Osteocyte (in vitro differentiated cells): ENCODE measurements at places on chromosomes 1 and 21.

- H3K4me3 ChIP-seq, result no peak overlapping the region
- peaks cover 10% of the 10 kb centered on the region for H3K36me3 ChIP-seq
- no peak for DNase-seq
- H3K27me3 ChIP-seq, result no peaks in the 10 kb centered on the region
- no peak overlapping the region for H3K27ac ChIP-seq
These were observed 525.6 kb downstream of the PTBP2 start for GRCh38 chr1:97247196-97247595.

DNA sequence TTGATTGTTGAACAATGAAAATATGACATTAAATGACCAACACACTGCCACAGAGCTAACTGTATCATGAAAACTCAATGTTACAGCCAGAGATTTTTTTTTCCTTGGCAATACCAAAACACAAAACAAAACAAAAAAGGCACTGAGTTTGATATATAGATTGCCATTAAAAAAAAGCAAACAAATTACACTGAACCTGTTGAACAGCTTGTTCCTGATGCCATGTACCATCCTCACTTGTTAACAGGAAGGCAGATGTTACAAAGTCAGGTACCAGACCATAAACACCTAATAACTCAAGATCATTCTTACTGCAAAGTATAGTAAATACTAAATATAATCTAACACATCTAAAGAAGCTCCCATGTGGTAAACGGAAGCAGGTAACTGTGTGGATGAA, 75.2 kb downstream of the ZNF644 start:
- H3K4me3 ChIP-seq, result no peak overlapping the region
- no peak overlapping the region for H3K27ac ChIP-seq
- no peaks in the 10 kb centered on the region for H3K4me1 ChIP-seq
- no peak for DNase-seq

DNA sequence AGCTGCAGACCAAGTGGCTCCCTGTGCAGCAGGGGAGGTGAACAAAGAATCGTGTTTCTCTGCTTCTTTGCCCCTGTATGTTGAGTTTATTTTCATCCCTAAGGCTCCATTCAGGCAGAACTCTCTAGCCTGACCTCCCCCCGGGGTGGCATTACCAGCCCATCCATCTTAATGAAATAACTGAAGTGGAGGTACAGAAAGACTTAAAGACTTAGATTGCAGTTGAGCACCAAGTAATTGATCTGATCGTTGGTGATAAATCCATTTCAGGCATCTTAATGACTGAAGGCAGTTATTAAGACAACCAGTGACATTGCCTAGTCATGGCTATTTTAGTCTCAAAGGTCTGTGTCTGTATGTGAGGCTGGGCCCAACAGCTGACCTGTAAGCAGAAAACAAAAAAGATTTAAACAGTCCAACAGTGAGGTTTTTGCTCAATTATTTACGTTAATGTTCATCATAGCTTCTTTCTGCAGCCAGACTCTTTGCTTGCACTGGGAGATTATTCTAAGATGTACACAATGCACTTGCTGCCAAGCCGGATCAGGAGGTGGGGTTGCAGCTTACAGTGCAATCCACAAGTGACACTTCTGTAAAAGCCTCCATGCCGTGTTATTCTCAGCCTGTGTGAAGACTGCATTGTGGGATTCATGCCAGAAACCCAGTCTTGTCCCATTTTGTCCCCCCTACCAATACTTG, 363.0 kb upstream of the DUSP10 start:
- H3K4me3 ChIP-seq, result no peak overlapping the region
- no peak for DNase-seq
- H3K4me1 ChIP-seq, result no peaks in the 10 kb centered on the region
- H3K36me3 ChIP-seq, result no peaks in the 10 kb centered on the region
- H3K27ac ChIP-seq, result no peak overlapping the region

- peaks cover 52% of the 10 kb centered on the region for H3K36me3 ChIP-seq
- H3K27me3 ChIP-seq, result no peaks in the 10 kb centered on the region
- H3K4me1 ChIP-seq, result peaks cover 44% of the 10 kb centered on the region
- peak; percentile 92 for DNase-seq
- H3K4me3 ChIP-seq, result peak within 1 kb of the TSS; percentile 87
- peak within 1 kb of the TSS; percentile 92 for H3K27ac ChIP-seq
These were observed at the start of gene ZBTB37 for GRCh38 chr1:173868266-173869020. TSS of gene ZBTB37 (plus strand) at chr1:173868380. CDS start at chr1:173870226, 1,846 bp downstream.

GRCh38 chr1:204338997-204339396, 20.7 kb downstream of the PLEKHA6 start:
- no peak overlapping the region for H3K27ac ChIP-seq

- H3K36me3 ChIP-seq, result no peaks in the 10 kb centered on the region
- peaks cover 15% of the 10 kb centered on the region for H3K4me1 ChIP-seq
- H3K27ac ChIP-seq, result no peak overlapping the region
- peaks cover 6% of the 10 kb centered on the region for H3K27me3 ChIP-seq
These were observed 28.0 kb downstream of the TMEM51 start for GRCh38 chr1:15181564-15181963.

GRCh38 chr1:168717906-168718891, 10.8 kb downstream of the DPT start:
- peaks cover 10% of the 10 kb centered on the region for H3K27me3 ChIP-seq
- no peak overlapping the region for H3K4me3 ChIP-seq
- no peak for DNase-seq
- H3K36me3 ChIP-seq, result no peaks in the 10 kb centered on the region
- H3K27ac ChIP-seq, result no peak overlapping the region
- H3K4me1 ChIP-seq, result no peaks in the 10 kb centered on the region

- no peaks in the 10 kb centered on the region for H3K4me1 ChIP-seq
- DNase-seq, result peak; percentile 78
- no peaks in the 10 kb centered on the region for H3K36me3 ChIP-seq
- no peak overlapping the region for H3K4me3 ChIP-seq
- H3K27me3 ChIP-seq, result peaks cover 3% of the 10 kb centered on the region
- H3K27ac ChIP-seq, result no peak overlapping the region
These were observed 622.8 kb downstream of the PTPRU start for GRCh38 chr1:29859126-29859525.

DNA sequence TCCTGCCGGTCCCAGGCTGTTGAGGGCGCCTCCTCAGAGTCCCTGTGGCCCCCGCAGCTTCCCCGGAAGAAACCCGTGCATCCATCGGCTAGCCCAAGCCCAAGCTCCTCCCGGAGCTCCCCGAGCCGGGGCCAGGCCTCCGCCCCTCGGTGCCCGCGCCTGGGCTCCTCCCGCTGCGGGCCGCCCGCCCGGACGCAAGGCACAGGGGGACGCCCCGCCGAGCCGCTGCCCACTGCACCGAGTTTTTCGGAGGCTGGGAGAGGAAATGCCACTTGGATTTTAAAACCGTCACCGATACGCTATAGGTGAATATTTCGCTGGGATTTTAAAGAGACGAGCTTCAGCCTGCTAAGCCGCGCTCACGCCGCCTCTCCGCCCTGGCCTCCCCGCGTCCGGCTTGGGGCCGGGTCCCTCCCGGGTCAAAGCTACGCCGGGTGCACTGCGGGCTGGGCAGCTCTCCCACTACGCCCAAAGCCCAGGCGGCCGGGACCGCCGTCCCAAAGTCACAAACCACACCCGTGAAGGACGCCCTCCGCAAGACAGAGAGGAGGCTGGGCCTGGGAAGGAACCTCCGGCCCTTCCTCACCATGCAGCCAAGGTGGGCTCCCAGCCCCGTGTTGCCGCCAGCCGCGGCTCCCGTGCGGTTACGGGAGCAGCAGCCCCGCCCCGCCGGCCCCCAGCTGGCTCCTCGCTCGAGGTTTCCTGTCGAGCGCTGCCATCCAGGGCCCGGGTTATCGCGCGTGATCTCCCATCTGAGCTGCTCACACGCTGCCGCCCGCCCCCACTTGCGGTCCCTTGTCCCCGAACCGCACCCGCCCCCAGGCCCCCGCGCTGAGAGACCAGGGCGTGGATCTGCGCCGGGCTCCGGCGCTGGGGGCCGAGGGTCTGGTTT, 63.2 kb downstream of the CD247 start:
- H3K27ac ChIP-seq, result peak overlapping the region; percentile 18
- peak overlapping the region; percentile 72 for H3K4me3 ChIP-seq
- peaks cover 19% of the 10 kb centered on the region for H3K27me3 ChIP-seq
- no peaks in the 10 kb centered on the region for H3K36me3 ChIP-seq

- H3K4me1 ChIP-seq, result peaks cover 7% of the 10 kb centered on the region
- peaks cover 7% of the 10 kb centered on the region for H3K36me3 ChIP-seq
- H3K4me3 ChIP-seq, result peak overlapping the region; percentile 58
- no peak for DNase-seq
These were observed 80.2 kb downstream of the RABGAP1L start for GRCh38 chr1:174239541-174239940.

- H3K4me3 ChIP-seq, result no peak overlapping the region
- no peak overlapping the region for H3K27ac ChIP-seq
- H3K4me1 ChIP-seq, result peaks cover 7% of the 10 kb centered on the region
- no peak for DNase-seq
These were observed 5.9 kb upstream of the VPS45 start for GRCh38 chr1:150061632-150062101.

DNA sequence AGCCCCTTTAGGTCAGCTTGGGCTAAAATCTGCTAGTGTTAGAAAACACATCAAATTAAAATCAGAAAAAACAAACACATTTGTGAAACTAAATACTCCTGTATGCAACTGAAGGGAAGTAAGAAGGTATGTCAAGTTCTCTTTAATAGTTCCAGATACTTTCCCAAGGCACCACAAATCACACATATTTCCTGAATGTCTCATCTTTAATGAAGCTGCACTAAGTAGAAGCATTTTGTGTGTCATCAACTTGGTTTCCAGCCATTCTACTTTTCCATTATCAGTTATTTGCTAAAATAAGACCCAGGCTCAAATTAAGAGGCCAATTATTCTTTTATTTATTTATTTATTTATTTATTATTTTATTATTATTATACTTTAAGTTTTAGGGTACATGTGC, 34.7 kb downstream of the CRB1 start:
- no peak overlapping the region for H3K27ac ChIP-seq
- H3K4me3 ChIP-seq, result no peak overlapping the region

GRCh38 chr21:14766241-14766640, 220.1 kb upstream of the SAMSN1 start:
- H3K27ac ChIP-seq, result no peak overlapping the region
- H3K36me3 ChIP-seq, result no peaks in the 10 kb centered on the region
- no peak overlapping the region for H3K4me3 ChIP-seq
- DNase-seq, result no peak
- H3K4me1 ChIP-seq, result no peaks in the 10 kb centered on the region
- H3K27me3 ChIP-seq, result no peaks in the 10 kb centered on the region

- H3K36me3 ChIP-seq, result peaks cover 41% of the 10 kb centered on the region
- H3K27me3 ChIP-seq, result no peaks in the 10 kb centered on the region
- peak overlapping the region; percentile 57 for H3K27ac ChIP-seq
- H3K4me3 ChIP-seq, result no peak overlapping the region
- H3K4me1 ChIP-seq, result peaks cover 19% of the 10 kb centered on the region
- DNase-seq, result no peak
These were observed 6.1 kb downstream of the NPPA start for GRCh38 chr1:11841245-11842153.

- no peak overlapping the region for H3K27ac ChIP-seq
- peaks cover 33% of the 10 kb centered on the region for H3K4me1 ChIP-seq
- H3K4me3 ChIP-seq, result no peak overlapping the region
- DNase-seq, result no peak
- H3K36me3 ChIP-seq, result peaks cover 6% of the 10 kb centered on the region
These were observed 17.7 kb downstream of the GNB1 start for GRCh38 chr1:1873186-1873585.

DNA sequence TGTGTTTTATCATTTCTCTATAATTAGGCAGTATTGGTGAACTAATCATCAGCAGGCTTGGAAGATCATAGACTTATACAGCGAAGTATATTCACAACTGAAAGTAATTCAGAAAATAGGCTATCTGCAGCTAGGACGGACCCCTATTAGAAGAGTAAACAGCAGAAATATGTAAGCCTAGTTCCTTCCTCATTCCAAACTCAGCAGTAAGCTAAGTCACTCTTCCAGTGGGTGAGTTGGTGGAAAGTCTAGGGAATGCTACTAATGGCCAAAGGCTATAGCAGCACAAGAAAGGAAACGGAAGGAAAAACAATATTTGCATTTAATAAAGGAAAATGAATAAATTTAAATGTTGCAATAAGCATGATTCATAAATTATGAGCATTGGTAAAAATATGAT, 918.1 kb upstream of the TMPRSS15 start:
- H3K4me1 ChIP-seq, result peaks cover 48% of the 10 kb centered on the region
- H3K27ac ChIP-seq, result peak overlapping the region; percentile 56
- peaks cover 3% of the 10 kb centered on the region for H3K36me3 ChIP-seq
- DNase-seq, result no peak
- H3K4me3 ChIP-seq, result no peak overlapping the region

DNA sequence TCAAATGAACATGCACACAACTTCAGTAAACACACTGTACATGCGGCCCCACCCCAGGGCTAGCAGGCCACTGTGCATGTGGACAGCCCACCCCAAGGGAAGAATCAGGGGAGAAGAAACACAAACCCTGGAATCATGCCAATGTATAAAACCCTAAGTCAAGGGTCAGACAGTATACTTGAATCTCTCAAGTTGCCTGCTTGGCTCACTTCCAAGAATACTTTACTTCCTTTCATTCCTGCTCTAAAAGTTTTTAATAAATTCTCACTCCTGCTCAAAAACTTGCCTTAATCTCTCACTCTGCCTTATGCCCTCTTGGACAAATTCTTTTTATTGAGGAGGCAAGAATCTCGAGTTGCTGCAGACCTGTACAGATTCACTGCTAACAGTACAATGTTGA, 231.2 kb upstream of the CACYBP start:
- peaks cover 1% of the 10 kb centered on the region for H3K4me1 ChIP-seq
- no peak for DNase-seq
- H3K36me3 ChIP-seq, result no peaks in the 10 kb centered on the region
- no peak overlapping the region for H3K27ac ChIP-seq

- peak overlapping the region; percentile 83 for H3K27ac ChIP-seq
- peaks cover 21% of the 10 kb centered on the region for H3K27me3 ChIP-seq
- no peaks in the 10 kb centered on the region for H3K36me3 ChIP-seq
- H3K4me3 ChIP-seq, result peak overlapping the region; percentile 95
- H3K4me1 ChIP-seq, result peaks cover 25% of the 10 kb centered on the region
- no peak for DNase-seq
These were observed 788 bp upstream of the EDEM3 start for GRCh38 chr1:184755226-184756065.

DNA sequence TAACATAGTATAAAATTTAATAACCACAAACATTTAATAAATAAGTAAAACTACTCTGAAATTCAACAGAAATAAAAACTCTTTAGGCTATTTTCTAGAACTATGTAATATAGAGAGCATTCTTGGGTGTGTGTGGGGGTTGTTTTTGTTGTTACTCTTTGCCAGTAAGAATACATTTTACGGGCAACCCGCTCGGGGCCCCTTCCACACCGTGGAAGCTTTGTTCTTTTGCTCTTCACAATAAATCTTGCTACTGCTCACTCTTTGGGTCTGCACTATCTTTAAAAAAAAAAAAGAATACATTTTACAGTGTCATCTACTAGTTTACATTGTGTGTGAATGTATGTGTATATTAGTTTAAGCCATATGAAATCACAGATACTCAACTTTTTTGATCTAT, 16.0 kb upstream of the GIPC2 start:
- H3K4me1 ChIP-seq, result no peaks in the 10 kb centered on the region
- no peak overlapping the region for H3K27ac ChIP-seq
- H3K4me3 ChIP-seq, result no peak overlapping the region

DNA sequence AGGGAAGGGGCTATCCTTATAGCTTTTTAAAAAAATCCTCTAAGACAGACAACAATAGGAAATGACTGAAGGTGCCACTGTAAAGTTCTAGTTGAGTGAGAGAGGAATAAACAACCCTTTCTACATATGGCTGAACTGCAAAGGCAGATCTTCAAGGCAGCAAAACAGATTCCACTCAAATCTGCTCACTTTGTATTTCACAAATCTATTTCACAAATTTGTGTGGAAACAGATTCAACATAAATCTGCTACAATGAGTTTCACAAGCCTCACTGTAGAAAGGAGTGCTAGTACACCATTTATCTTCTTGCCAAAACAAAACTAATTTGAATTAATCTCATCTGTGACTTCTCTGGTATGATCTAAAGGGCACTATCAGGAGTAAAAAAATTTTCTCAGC, 451.3 kb downstream of the PLA2G4A start:
- no peak overlapping the region for H3K27ac ChIP-seq
- H3K27me3 ChIP-seq, result no peaks in the 10 kb centered on the region
- DNase-seq, result no peak
- H3K36me3 ChIP-seq, result no peaks in the 10 kb centered on the region
- no peaks in the 10 kb centered on the region for H3K4me1 ChIP-seq
